Kidney glomerular epithelial cell (primary cell): ENCODE measurements at places on chromosomes 2 and 18.

DNA sequence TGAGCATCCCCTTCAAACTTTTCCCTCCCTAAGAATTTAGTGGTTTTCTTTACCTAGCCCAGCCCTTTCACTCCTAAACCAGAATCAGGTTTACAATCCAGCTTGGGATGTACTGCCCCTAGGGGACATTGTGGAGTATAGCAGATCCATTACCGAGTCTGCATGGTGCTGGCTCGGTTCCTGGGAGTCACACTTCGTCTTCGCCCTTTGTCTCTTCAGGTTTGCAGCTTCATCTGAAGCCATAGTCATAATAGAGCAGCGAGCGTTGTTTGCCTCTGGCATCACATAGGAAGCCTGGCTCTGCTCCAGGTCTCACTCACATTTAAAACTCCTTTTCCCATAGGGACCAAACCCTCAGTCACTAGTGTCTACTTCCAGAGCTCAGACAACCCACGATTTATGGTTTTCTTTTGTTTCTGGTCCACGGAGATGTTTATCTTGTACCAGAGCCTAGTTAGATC lies 16.8 kb upstream of the LYPD6 start:
- no peak for DNase-seq

GRCh38 chr2:8089596-8089995 lies 592.3 kb upstream of the ID2 start:
- no peak for DNase-seq

DNA sequence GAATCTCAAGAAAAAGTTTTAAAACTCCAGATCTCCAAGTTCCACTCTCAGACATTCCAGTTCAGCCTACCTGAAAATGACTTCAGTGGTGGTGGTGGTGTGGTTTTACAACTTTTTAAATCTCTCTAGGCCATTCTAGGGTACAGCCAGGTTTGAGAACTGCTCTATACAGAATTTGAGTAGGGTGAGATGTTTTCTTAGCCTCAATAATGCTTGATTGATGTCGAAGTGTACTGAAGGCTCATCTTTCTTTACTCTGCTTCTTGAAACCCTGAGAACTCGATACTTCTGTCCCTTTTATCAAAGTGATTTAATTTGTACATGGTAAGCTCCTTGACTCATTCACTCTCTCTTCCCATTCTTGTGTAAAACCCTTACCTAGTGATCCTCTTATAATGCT lies 143.8 kb downstream of the FAM124B start:
- no peak for DNase-seq

- DNase-seq, result no peak
These were observed 81.4 kb downstream of the CELF4 start for GRCh38 chr18:37483984-37484819.

DNA sequence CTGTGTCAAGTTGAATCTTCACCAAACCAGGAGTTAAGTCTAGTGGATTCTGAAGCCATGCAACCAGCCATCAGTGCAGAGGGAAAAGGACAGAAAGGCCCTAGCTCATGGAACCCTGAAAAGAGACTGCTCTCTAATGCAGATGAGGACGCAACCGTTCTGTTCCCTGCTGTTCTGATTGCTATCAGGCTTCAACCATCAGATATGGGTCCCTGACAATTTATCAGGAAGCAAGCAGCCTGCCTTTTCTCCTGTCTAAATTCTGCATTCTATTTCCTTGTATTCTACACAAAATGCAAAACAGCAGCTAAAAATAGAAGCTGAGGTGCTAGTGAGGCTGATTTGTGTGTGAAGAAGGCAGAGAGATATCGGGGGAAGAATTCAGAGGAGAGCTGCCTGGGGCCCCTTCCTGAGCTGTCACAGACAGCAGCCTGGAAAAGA lies 68.4 kb upstream of the RTN4 start:
- no peak for DNase-seq

GRCh38 chr2:158935617-158936016 lies 32.8 kb upstream of the TANC1 start:
- no peak for DNase-seq

GRCh38 chr2:171084128-171084527 lies 76.6 kb downstream of the TLK1 start:
- no peak for DNase-seq

GRCh38 chr2:240713928-240714746 lies 22.5 kb downstream of the AQP12A start:
- no peak for DNase-seq

- DNase-seq, result no peak
These were observed 247.3 kb downstream of the RAD51AP2 start for GRCh38 chr2:17270894-17271293.

- no peak for DNase-seq
These were observed 12.3 kb upstream of the PLEK start for GRCh38 chr2:68352651-68353391.

DNA sequence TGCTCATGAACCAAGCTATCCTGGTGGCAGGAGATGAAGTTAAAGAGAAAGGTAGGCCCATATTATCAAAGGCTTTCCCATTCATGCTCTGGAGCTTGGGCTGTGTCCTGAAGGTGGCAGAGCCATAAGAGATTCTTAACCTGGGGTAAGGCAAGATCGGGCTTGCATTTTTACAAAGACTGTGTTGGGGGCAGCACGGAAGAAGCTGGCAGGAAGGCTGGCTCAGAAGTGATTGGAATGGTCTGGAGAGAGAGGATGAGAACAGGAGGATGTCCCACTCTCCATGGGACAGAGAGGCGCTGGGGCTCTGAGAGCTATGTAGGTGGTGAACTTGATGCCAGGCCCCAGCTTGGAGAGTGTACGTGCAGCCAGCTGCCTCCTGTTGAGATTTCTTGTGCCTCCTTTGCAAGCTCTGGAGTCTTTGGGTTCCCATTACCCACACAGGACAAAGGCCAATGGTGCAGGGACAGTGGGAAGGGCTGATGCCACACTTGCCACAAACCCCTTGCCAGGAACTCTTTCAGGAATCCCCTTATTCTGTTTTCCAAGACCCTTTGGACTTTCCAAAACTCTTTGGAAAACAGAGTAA lies 40.6 kb upstream of the FZD5 start:
- no peak for DNase-seq

DNA sequence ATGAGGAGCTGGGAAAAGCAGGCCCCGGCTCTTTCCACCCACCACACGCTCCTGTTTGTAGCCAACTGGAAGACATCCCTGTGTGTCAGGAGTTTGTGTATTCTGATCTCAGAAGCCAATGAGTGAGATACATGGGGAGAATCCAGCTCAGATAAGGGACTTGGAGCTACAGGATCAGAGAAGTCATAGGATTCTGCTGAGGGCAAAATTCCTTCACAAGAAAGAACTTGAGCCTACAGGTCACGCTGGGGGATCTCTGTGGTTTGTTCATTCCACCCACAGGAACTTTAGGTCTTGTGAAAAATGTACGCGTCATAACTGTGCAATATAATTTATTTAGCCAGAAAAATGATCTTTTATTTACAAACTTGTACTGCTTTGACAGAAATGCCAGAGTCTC lies 80.1 kb upstream of the SMIM21 start:
- DNase-seq, result no peak

- no peak for DNase-seq
These were observed 37.5 kb downstream of the OLA1 start for GRCh38 chr2:174210862-174211261.

DNA sequence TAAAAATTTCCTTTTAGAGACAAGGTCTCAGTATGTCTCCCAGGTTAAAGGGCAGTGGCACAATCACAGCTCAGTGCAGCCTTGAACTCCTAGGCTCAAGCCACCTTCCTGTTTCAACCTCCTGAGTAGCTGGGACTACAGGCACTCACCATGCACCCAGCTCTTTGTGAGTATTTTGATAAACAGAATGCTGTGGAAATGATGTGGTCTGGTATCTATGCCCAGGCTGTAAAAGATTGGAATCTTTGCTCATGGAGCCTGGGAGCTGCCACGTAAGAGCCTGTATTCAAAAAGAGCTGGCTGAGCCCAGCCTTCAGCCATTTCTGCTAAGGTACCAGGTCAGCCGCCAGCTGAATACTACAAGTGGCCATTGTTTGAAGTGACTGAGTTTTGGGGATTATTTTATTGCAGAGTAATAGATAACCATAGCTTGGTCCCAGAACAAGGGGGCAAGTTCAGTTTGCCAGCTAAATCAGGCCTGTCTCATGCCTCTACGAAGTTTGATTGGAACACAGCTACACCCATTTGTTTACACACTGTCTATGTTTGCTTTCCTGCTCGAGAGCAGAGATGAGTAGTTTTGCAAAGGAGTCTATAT lies 21.3 kb upstream of the ARL5A start:
- no peak for DNase-seq

DNA sequence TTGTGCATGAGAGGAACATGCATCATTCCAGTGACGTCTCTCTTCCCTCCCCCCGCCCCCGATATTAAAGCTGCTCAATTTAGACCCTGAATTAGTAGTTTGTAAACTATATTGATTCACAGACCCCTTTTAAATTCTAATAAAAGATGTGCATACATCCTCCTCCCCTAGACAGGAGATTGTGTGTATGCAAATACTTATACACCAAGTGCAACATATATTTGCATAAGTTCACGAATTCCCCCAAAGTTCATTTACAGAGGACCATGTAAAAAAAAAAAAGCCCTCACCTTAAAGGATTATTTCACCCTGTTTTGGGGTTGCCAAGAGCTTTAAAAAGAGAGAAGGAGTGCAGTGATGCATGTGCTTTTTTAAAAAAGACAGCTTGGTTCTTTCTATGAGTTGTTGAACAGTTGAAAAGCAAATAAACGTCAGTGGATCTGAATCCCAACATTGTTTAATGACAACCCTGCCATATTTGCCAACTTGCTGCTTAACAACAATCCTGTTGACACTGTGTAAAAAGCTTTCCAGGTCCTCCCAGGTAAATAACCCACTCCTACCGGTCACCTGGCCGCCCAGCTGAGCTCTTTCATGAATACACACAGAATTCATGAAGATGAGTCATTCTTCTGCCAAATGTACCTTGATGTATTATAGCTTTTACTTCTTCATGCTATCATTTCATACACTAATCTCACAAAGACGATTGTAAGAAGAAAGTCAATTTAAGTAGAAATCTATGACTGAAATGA lies 211.5 kb downstream of the IKZF2 start:
- no peak for DNase-seq

- DNase-seq, result no peak
These were observed 6.3 kb downstream of the MEX3C start for GRCh38 chr18:51191128-51191717.

- no peak for DNase-seq
These were observed 150.3 kb upstream of the DNMT3A start for GRCh38 chr2:25491966-25492532.

DNA sequence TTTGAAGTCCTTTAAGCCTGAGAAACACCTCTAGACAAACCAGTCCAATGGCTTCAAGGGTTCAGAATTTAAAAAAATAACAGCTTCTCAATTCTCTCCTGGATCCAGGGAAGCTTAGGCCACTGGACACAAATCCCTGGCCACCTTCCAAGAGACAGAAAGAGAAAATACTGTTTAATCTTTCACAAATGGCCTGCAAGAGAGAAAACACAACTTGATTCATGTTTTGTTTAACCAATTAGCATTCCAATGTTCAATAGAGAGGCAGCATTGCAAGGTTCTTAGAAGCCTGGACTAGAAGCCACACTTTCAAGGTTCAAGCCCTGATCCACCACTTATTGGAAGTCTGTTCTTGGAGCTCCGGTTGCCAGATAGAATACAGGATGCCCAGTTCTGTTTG lies 109.0 kb upstream of the PARD3B start:
- no peak for DNase-seq

DNA sequence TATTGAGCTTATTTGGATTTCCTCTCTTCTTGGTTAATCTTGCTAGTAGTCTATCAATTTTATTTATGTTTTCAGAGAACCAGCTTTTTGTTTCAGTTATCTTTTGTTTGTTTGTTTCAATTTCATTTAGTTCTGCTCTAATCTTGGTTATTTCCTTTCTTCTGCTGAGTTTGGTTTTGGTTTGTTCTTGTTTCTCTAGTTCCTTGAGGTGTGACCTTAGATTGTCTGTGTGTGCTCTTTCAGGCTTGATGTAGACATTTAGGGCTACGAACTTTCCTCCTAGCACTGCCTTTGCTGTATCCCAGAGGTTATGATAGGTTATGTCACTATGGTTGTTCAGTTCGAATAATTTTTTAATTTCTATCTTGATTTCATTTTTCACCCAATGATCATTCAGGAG lies 141.6 kb downstream of the ZNF236 start:
- DNase-seq, result no peak

GRCh38 chr2:170371231-170371998 lies 193.5 kb downstream of the MYO3B start:
- no peak for DNase-seq

- no peak for DNase-seq
These were observed 187.6 kb downstream of the MREG start for GRCh38 chr2:215825707-215826106.

- DNase-seq, result no peak
These were observed 77.3 kb upstream of the UPP2 start for GRCh38 chr2:158024288-158024898.

DNA sequence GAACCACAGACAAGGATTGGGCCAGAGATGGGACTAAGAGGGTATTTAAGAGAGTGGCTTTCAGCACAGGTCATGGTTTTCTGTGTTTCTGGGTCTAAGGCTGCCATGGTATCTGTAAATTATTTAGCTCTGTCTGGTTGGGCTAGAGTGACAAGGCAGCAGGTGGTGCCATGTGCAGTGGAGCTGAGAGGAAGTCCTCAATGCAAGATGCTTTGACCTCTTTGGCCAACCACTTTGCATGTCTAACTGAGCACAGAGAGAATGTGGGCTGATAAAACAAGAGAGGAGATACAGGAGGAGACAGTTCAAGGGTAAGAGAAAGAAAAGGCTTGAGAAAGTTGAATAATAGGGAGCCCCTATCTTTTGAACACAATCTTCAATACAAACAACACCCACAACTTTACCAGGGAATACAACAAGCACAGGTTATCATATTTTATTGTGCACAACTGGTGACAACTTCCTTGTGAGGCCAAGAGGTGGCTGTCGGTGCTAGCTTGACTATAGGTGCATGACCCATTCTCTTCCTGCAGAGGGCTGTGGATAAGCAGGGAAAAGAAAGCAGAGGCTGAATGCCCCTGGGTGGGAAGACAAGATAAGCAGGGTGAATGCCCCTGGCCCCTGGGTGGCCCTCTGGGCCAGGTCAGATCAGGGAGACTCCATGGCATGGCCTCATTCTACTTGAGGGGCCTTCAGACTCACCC lies 12.3 kb downstream of the FLACC1 start:
- no peak for DNase-seq

DNA sequence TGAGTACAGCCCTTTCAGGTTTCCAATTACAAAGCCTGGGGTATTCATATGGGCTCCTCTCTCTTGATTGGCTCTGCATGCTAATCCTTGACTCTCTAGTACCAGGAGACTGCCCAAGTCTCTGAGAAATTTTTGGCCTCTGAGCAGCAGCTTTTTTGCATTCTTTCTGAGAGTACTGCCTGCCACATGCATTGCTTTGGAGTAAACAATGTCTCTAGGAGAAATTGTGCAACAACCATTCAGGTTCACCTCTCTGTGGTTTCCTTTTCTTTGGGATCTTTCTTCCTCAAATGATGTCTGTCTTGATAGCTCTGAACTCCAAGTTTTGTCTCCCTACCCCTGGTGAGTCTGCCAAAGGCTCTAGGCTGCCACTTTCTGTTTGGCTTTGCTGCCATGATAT lies 115.8 kb upstream of the SETBP1 start:
- DNase-seq, result no peak
